ENCODE measurements at places on chromosomes 12 and 14.

DNA sequence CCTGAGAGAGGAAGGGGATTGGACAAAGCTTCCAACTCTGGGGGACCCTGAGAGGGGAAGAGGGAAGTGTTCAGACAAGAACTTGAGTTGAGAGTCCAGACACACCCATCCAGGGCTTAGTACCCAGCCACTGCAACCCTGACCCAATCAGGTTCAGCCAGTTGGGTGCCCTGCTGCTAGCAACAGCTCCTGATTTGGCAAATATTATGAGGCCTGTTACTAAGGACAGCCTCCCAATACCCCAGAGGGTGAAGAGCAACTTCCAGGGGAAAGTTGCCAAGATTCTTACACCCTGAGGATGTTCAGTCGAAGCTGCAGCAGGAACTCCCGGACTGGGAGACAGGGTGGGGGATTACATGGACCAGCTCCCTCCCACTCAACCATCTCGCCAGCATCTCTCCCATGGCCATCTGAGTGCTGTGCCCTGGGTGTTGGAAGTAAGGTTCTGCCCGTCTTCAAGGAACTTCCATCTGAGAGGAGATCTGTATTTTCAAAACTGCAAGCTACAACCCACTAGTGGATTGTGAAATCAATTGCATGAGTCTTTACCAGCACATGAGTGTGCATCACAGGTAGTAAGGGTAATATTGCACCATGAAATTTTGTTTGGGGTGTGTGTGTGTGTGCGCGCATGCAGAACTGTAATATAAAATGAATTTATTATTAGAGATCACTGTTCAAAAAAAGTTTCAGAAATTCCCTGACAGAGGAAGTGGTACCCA lies 11.5 kb upstream of the KRT78 start:
- DNase-seq = no peak

- no peak for DNase-seq
Observed at GRCh38 chr12:66804563-66804974, 125.7 kb upstream of the GRIP1 start.

DNA sequence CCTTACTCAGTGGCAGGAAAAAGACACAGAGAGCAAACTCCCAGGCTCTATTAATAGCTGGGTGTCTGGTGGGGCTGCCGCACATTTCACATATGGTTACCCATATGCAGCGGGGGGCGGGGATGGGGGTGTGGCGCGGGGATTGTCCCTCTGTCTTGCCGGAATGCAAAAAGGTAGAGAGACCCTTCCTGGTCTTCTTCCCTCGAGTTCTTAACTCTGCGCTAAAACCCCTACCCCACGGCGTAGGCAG lies 1.7 kb downstream of the PRMT8 start:
- DNase-seq = no peak

DNA sequence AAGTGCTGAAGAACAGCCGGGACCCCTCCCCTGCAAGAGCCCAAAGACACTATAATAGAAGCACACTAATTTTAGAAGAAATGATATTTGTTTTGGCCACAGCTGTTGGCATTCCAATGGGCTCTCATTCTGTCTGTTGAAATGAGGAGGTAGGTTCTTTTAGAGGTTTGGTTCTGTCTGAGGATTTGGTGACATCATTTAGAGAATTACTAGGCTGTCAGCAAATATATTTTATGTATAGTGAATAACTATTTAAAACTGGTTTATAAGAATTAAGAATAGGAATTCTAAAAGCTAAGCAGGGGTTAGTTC lies 200.7 kb upstream of the SLC38A2 start:
- DNase-seq = no peak

GRCh38 chr12:75979181-75979580 lies 52.4 kb downstream of the PHLDA1 start:
- peak; percentile 93 for DNase-seq

DNA sequence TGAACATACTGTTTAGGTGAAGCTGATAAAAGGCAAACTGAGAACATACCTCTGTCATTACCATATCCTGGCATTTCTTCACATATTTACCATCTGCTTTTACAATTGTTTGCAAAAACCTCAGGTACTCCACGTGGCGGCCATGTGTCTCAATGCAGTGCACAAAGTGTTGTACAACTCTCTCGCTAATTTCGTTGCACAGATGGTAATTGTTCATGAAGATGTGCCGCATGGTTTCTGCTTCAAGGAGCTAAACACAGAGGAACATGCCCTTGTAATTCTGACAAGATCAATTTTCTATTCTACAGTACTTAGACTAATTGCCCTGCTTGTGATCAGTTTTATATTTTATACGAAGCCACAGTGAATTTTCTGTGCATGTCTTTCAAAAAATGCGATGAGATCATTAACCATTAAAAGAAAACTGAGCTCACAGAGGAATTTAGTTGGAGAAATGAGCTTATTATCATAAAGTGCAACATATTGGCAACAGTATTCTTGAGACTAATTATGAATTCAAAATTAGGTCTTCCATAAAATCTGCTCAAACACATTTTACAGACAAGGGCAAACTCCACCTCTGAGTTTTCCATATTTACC lies 233.8 kb downstream of the ITPR2 start:
- DNase-seq = no peak

DNA sequence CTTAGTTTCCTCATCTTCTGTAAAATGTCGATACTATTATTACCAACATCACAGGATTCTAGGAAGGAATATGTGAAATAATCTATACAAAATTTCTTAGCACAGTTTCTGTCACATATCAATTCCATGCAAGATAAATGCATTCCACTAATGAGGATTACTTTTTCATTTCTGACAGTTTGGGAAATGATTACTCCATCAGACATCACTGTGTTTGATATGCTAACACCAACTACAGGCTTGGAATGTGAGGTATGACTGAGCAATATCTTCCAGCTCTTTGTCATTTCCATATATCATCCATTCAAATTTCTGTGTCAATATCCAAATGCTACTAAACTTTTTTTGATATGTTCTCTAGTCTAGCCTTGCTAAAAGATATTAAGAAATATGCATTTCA lies 111.2 kb upstream of the PTPRQ start:
- no peak for DNase-seq

GRCh38 chr12:49223590-49224369 lies 34.9 kb upstream of the TUBA1A start:
- DNase-seq = no peak

DNA sequence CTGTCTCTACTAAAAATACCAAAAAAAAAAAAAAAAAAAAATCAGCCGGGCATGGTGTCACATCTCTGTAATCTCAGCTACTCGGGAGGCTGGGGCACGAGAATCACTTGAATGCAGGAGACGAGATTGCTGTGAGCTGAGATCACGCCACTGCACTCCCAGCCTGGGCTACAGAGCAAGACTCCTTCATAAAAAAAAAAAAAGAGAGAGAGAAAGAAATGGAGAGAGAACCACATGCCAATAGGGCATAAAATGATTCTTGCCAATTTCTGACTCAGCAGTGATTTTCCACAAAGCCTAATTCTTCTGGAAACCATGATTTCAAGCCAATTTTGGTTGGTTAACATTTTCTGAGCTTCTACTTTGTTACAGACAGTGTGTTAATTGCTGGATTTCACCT lies 250.4 kb upstream of the SEL1L start:
- no peak for DNase-seq

- DNase-seq = peak; percentile 23
Observed at GRCh38 chr14:91300283-91300895, 55.9 kb upstream of the GPR68 start.

DNA sequence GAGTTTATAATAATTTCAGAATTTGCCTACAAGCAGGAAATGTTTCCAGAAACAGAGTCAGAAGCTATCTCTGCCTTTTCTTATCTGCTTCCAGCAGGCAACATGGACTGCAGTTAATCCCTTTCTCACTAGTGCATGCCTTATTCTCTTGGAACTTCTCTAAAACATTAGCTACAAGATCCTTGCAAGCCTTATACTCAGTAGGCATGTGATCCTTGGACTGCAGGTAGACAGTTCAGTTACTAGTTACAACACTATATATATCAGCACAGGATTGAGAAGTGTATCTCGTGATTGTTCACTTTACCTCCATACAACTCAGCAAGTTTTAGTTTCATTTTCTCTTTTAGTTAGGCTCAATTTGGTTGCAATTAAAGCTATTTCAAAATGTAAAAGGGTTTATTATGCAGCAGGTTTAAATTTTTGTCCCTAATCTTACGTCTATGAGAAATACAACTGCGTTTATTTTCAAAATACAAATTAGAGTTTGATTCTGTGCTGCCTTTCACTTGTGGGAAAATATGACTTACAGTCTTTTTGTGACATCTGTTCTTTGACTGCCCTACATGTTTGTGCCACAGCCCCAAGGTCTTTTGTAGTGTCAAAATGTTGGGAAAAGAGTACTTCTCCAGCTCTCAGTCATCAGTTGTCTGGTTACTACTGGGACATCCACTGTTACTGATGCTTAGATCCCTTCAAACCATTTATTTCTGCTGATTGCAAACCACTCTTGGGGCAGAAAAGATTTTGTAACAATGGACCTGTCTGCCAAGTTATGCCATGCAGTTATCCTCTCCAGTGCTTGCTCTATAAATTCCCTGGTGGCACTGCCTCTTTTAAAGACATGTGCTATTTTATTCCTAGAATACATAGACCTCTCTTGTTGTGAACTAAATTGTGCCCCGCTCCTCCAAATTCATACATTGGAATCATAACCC lies 709.0 kb upstream of the FOXG1 start:
- peak; percentile 1 for DNase-seq

DNA sequence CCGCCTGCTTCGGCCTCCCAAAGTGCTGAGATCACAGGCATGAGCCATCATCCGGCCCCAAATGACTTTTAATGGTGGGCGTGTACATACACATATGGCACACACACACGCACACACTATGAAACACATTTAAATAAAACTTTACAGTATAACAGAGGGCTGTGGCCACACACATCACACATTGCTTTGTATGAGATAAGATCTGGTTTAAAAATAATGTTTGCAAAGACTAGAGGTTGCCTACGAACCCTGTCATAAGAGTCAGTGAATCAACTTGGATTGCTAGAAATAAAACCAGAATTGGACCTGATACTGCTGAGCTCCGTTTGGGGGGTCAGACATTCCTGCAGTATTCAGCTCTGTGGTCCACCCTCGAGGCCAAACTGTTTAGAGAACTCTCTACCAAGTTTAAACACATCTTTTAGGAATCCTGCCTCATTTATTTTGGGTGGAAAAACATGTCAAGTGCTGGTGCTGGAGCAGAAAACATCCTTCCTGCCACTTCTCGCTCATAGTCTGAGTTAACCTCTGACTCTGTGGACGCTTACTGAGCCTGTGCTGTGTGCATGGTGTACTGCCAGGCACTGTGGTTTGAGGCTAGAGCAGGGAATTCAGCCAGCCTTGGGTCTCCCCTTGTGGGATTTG lies 47.8 kb upstream of the EML1 start:
- DNase-seq = no peak

DNA sequence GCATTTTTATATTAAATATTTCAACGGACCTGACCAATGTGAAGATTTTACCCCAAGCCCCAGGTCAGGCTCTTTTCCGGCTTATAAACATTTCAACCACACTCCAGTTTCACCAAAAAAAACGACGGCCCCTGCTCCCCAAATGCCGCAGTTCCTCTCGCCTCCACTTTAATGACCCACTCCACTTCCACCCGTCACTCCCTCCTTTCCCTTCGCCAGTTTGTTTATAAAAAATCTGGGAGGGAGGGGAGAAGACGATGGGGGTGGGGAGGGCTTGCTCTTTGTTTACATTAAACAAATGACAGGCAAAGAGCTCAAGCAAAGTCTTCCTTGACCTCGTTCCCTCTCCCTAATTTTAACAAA lies 5.4 kb downstream of the SIX6 start:
- DNase-seq = no peak

DNA sequence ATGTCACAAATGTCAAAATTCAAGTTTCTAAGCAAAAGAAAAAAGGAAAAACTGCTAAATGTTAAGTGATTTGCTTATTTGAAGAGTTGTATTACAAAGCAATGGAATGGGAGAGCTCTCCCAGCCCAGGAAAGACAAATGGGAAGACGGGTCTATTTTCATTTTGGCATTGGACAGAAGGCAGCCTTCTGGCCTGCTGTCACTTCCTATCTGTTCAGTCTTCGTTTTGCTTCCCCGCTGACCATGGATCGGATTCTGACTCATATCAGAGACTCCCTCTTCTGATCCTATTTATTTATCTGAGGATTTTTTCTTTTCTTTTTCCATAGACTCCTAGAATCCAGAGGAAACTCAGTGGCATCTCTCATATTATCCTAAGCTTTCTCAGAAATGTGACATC lies 634.9 kb downstream of the DIO2 start:
- no peak for DNase-seq

- no peak for DNase-seq
Observed at GRCh38 chr12:131922772-131923171, 6.3 kb upstream of the PUS1 start.

- no peak for DNase-seq
Observed at GRCh38 chr12:87520968-87521367, 508.2 kb downstream of the C12orf50 start.

DNA sequence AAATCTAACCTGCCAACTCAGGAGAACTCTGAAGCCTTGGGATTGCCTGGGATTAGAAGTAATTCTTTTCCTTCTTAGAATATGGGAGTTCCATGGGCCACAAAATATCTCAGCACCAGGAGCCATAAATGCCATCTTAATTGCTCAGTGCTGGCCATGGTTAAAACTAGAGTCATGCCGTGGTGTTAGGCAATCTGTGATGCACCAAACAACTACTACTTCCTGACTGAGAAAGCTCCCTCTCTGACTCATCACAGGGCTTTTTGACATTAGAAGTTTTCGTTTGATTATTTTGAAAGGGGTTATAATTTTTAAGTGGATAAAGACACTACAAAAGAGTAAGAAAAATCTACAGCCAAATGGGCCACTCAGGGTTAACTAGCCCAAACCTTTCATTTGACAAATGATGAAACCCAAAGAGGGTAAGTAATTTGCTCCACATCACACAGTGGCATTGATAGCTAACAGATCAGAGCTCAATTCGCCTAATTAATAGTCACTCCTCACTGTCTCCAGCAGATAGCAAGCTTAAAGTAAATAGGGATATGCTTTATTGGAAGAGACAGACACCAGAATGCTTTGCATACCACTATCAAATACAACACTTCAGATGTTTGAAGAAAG lies 377.3 kb downstream of the EMP1 start:
- DNase-seq = peak; percentile 63
